Germinal center (tissue), 1 donor: ENCODE measurements at places on chromosomes 13 and 19.

- DNase-seq, result no peak
These were observed 282.3 kb downstream of the SPRY2 start for GRCh38 chr13:80058626-80059025.

DNA sequence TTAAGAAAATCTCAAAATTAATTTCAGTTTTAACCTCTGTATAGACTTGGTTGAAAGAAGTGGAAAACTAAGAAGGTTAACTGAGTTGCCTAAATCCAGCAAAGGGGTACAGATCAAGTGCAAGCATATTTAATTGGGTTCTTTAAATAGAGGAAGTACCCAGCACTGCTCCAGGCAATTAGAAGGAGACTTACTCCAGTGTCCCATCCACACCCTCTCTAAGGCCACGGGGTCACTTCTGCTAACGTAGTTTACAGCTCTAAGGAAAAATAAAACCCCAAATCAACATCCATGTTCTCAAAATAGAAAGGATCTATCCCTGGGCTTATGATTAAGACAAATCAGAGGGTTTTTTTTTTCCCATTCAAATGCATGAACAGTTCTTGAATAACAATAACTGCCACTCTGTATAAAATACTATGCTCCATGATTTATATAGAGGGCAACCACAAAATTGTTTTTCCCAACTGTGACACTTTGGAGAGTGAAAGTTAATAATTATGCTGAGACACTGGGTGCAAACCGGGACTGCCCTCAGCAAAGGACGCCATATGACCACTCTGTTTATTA lies 4.6 kb downstream of the FRY start:
- no peak for DNase-seq

DNA sequence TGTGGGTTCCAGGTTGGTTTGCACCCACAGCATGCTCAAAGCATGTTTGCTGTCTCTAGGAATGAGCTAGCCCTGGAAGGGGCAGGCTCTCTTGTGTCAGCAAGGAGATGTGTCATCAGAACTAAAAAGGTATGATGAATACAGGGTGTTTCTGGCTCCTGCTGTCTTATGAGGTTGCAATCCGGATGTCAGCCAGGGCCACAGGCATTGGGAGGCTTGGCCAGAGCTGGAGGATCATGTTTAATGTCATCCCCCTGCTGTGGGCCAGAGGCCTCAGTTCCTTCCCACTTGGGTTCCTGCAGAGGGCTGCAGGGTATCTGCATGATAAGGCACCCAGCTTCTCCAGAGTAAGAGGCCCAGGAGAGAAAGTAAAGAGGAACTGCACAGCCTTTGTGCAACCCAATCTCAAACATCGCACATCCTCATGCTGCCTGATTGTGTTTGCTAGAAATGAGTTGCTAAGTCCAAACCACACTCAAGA lies 193.6 kb downstream of the COL4A1 start:
- DNase-seq, result no peak

GRCh38 chr13:104487006-104487405 lies 1420.8 kb upstream of the SLC10A2 start:
- no peak for DNase-seq

DNA sequence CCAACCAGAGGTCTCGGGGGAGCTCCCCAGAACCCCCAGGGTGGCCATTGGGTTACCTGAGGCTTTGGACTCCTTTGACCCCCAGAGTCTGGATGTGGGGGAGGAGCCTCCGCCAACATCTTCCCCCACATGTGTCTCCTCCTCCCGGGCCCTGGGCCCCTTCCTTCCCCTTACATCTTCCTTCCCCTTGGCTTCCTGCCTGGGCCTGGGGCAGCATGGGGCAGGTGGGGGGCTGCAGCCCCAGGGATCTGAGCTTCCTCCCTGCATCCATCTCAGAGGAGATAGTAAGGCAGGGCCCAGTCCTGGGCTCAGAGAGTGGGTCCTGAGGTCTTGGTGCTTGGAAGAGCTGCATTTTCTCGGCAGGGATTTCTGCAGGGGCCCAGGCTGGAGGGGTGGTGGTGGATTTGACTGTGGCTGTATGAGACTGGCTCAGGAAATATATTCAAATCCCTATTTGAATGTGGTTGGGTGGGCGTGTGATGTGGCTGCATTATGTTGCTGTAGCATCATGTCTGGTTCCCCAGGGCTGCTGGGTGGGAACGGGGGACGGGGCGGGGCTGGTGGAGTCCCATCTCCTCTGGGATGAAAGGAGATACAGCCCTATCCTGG lies 919 bp downstream of the VAV1 start:
- peak; percentile 86 for DNase-seq

DNA sequence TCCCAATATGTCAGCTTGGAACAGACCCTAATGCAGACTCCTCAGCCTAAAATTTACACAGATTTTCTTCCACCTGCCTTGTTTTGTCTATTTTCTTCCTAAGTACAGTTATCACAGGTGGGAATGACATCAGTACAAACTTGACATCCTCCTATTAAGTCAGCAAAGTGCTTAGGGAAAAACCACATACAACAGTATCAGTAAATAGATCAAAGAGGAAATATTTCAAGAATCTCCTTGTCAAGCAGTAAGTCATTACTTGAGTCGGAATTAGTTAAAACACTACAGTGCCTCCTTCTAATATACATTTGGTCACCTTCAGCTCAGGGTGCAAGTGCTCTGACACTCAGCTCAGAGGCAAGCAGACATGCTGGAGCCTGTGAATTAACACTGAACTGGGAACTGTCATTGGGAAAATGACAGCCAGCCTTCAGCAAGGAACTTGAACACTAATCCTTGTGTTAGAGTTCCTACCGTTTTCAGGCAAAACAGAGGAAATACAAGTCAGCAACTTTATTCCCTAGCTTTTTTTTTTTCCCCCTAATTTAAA lies 394.3 kb upstream of the HTR2A start:
- DNase-seq, result no peak

DNA sequence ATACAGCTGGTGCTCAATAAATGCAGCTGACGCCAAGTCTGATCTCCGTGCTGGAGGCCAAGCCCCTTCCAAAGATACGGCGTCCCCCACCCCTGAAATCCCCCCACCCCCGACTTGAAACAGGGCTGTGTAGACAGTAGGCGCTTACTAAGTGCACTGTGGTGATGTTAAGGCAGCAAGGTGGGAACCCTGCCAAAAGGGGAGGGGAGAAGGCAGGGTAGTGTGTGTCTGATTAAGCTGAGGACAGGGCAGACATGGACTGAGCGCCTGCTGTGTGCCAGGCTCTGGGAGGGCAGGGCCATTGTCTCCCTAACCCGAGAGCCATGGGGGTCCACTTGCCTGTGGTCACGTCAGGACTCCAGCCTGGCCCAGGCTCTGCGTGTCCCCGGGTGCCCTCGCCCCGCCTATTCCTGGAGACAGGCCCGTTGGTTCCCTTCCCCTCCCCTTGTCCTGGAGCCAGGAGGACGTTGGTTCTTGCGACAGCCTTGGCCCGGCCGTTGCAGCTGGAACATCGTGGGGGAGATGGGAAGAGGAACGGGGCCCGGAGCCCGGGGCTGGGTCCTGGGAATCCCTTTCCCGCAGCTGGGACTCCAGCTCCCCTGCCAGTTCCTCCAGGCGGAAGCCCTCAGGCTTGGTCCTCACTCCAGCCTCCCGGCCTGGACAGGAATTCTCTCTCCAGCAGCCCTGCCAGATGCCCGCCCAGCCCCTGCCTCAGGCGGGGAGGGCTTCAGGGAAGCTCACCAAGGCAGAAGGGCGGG lies 1.7 kb upstream of the ELANE start:
- DNase-seq, result no peak

DNA sequence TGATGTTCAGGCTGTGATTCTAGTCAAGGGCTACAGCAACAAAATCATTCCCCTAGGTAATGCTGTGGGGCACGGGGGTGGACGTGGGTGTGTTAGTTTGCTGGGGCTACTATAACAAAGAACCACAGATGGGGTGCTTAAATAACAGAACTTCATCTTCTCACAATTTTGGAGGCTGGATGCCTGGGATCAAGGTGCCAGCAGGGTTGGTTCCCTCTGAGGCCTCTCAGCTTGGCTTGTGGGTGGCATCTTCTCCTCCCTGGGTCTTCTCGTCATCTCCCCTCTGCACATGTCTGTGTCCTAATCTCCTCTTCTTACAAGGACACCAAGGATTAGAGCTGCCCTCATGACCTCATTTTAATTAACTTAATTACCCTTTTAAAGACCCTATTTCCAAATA lies 114.9 kb downstream of the ESD start:
- no peak for DNase-seq

DNA sequence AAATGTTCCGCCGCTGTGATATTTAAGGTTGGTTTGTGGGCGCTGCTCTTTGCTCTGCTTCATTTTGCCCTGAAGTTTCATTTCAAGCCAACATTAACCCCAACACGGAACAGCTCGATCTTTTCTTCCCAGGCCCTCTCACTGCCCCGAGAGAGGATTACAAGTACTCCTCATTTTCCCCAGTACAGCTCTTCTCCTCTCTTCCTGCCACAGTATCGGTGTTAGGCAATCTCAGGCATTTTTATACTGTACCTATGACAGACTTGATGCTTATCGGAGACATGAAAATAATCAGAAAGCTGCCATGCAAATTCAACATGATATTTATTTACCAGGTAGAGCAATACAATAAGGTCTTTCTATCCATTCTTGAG lies 1.3 kb upstream of the EDNRB start:
- DNase-seq, result no peak

- no peak for DNase-seq
These were observed 1.7 kb downstream of the PRKCG start for GRCh38 chr19:53883741-53884140.
